ENCODE measurements at places on chromosomes 2 and 18.

- no peak for DNase-seq
These were observed 3.9 kb downstream of the KCNK3 start for GRCh38 chr2:26696351-26696816.

- DNase-seq, result no peak
These were observed 537.6 kb upstream of the CDH2 start for GRCh38 chr18:28714498-28714897.

DNA sequence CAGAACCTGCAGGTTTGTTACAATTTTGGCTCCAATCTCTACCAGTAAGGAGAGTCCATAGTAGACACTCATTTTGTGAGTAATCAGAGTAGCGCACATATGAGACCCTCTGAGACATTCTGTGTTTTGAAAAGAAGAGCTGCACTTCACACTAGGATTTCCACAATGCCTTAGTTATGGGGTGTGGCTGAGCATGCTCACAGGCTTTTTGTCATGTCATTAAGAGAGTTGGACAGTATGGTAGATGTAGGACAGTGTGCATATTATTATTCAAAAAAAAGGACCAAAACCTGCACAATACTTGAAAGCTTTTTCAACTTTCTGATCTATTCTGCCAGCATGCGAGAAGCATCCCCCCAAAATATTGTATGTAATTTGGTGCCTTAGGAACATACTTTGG lies 24.9 kb upstream of the TRIM43B start:
- DNase-seq, result no peak

GRCh38 chr2:181573140-181573736 lies 83.7 kb downstream of the CERKL start:
- no peak for DNase-seq

GRCh38 chr18:36636237-36636817 lies 192.5 kb downstream of the TPGS2 start:
- DNase-seq, result no peak

DNA sequence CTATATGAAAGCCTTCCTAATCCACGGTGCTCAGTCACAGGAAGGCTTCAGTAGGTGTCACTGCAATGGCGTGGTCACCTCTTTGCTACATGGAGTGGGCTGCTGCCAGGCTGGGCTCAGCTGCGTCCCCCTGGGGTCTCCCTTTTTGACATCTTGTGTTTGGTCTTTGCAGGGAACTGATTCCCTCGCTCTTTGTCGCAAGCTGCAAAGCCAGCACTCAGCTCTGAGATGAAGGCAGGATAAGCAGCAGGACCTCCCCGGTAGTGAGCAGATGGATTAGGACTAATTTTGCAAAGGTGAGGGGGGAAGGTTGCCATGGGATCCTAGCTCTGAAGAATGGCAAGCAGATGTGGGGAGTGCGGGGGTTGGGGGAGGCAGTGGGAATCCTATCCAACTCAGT lies 173.9 kb upstream of the ARL4C start:
- no peak for DNase-seq

DNA sequence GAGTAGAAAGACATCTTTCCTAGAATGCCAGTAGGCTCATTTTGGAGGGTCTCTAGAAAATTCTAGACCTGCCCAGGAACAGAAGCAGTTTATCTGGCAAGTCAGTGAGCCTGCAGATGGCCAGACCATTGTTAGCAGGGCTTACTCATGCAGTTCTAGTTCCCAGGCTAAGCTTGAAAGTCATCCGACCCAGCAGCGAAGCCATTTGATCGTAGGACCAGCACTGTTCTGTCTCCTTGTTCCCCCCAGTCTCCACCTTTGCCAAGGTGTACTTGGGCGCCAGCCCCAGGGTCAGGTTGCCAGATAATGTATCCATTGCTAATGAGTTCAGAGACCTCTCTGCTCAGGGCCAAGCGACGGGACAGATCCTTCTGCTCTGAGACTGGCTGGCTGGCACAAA lies 70.1 kb downstream of the EPAS1 start:
- no peak for DNase-seq

DNA sequence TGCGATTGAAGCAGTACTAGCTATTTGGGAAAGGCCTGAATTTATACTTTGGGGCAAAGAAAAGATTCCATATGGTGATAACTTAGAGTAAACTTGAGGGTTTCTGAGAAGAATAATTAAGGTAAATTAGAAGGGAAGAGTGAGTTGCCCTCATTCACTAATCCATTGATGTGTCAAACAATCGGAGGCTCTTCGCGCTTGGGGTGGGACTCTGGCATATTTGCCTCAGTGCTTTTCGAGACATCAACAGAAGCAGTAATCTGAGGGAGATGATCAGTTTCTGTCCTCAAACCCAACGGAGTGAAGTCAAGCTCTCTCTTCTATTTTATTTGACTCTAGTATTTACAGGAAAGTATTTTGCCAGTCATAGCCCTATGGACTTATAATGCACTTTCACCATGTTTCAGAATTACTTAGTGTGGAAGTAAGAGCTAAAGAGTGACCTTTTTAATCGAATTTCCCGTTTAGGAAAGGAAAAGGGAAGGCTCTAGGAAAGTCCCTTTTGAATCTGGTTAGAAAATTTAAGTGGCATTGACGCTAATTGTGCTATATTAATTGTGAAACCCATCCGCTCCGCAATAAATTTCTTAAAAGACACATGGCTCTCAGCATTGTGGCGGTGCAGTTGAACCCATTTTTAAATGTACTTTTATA lies 1.3 kb downstream of the RAB10 start:
- DNase-seq, result no peak

- DNase-seq, result no peak
These were observed 26.9 kb upstream of the GLS start for GRCh38 chr2:190853531-190854383.

- DNase-seq, result no peak
These were observed 225.7 kb upstream of the TNP1 start for GRCh38 chr2:217085543-217085942.

DNA sequence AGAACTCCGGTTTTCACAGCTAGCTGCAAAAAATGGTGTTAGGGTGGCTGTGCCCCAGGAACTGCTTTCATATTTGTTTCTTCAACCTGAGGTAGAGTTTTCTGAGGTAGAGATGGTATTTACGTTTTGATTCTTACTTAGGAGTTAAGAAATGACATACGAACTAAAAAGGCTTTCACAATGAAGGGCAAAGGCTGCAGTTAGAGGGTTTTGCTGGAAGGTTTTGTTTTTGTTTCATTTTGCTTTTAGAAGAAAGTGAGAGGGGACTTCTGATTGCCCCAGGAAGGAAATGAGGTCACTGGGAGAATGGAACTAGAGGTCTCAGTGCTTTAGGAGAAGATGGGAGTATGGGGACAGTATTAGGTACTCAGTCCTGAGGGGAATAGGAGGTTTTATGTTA lies 15.5 kb downstream of the CDCA7 start:
- no peak for DNase-seq

DNA sequence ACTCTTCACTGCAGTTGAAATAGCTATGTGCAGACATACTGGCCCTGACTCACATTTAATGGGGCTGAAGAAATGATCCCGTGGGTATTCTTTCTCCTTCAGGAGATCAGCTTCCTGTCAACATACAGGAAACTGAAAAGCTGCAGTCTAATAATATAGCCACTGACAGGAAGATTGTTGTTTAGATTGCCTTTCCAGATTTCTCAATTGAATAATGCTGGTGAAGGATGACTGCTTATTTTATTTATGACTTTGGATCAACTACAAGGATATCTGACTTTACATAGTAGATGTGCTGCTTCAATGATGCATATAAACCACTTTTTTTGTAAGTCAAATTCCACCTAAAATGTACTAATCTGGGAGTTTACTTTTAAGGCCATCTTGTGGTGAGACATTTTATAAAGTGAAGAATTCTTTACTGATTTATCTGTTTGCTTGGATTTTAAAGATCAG lies 93.4 kb upstream of the MAP4K3 start:
- DNase-seq, result no peak

GRCh38 chr2:179825494-179825893 lies 35.9 kb downstream of the ZNF385B start:
- DNase-seq, result no peak

GRCh38 chr2:152046940-152047339 lies 51.9 kb downstream of the CACNB4 start:
- no peak for DNase-seq

DNA sequence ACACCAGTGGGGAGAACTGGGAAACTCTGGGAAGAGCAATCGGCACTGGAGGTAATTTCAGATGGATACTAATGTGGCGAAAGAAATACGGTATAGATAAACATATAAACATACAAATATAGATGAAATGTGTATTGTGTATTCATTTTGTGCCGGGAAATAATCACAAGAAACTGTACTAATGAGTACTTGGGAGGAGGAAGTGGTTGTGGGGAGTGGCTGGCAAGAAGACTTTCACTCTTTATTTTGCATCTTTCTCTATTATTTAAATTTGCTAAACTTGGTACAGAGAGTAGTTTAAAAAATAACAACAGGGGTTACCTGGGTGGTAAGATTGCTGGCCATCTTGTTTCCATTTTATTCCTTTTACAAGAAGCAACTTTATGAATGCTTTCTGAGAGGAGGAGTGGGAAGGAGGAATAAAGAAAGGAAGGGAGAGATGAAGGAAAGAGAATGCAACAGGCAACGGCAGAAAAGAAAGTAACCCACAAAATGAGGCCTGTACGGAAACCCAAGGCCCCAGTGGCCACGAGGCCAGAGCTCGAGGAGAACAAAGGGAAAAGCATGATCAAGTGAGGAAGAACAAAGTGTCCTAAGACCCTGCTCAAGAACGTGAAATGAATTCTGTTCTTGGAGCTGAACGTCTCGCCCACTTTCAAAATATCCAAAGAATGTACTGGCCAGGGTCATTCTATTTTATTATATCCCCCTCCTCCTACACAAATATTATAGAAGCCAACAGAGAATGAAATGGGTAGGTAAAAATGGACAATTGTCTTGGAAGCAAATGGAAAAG lies 45.2 kb downstream of the FAM178B start:
- DNase-seq, result no peak

- no peak for DNase-seq
These were observed 1.3 kb downstream of the STK39 start for GRCh38 chr2:168246072-168246482.

DNA sequence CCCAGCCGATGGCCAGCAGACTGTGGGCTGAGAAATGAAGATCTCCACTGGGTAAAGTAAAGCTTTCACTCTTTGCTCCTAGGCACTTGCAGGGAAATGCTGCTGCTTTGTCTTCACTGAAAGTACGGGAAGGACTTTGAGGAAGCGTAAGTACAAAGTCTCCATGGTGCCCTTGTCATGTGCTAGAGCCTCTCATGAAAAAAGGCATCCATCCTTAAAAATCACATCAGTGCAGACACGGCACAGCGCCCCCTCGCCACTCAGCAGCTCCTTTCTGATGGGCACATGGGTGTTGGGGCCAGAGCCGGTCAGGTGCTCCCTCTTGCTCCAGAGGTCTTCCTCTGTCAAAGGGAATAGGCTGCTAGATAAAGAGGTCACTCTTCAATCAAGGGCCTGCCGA lies 109.0 kb upstream of the STPG4 start:
- no peak for DNase-seq

DNA sequence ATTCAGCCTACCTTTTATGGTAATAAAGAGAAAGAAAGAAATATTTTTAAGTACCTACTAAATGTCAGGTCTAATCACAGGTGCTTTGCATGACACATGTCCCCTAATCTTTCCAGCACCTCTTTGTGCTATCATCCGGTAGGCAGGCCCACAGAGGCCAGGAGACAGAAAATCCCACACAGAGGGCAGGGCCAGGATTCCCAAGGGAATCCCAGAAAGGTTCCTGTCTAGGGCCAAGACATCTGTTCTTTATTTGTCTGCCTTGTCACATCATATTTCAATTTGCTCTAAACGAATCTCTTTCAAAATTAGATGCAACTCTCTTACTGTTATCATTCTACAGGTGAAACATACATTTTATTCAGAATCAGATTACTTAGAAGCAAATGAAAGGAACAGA lies 676.1 kb upstream of the GYPC start:
- no peak for DNase-seq

GRCh38 chr2:147547440-147547839 lies 297.4 kb upstream of the ACVR2A start:
- DNase-seq, result no peak

DNA sequence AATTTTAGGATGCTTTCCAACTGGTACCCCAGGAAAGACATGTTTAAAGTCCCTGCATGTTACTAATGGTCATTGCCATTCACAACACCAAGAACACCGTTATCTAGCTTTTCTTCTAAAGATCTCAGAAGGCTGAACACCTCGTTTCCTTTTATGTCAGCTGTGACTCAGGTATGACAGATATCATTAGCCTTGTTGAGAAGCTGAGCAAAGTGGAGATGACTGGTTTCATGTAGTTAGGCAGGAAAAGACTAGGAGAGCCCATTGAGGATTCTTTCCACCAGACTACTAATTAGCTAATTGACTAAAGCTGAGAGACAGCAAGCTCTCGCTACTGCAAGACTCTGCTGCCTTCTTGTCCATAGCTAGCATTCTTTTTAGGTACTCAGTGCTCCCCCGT lies 32.0 kb upstream of the ARL5A start:
- no peak for DNase-seq

DNA sequence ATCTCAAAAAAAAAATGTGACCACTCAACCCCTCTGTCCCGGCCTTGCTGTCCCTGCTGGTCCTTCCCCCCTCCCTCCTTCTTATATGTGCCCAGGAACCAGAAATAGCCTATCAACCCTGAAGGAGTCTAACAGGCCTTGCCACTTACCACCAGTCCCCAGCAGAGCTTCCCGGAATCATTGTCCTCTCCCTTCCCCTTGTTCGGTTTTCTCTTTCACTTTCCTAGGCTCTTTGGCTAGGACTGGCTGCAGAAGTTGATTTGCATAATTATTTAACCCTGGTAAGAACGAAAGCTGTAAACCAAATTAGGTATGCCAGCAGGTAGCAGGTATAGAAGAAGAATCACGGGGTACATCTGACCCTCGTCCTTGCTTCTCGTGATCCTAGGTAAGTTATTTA lies 72.6 kb upstream of the ZNF532 start:
- DNase-seq, result no peak

- DNase-seq, result no peak
These were observed 78.1 kb downstream of the SPHKAP start for GRCh38 chr2:228103379-228103778.

GRCh38 chr2:225999692-226000091 lies 600.2 kb downstream of the NYAP2 start:
- no peak for DNase-seq

- DNase-seq, result no peak
These were observed 26.9 kb downstream of the CELF4 start for GRCh38 chr18:37538526-37539205.

DNA sequence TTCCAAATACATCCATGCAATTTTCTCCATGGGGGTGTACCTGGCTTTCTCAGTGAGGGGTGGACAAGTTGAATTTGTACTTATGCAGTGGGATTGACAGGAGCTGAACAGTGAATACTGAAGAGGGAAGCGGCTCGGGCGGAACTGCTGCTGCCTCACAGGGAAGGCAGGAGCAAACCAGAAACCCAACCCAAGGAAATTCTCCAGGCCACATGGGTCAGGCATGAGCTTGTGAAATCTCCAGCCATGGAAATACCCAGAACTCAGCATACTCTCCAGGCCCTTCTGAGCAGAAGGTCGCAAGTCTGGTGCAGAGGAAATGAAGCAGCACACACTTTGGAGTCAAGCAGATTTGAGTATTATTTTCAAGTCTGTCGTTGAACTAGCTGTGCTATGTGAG lies 26.5 kb upstream of the INO80C start:
- DNase-seq, result no peak

- no peak for DNase-seq
These were observed 660 bp upstream of the MBP start for GRCh38 chr18:77133051-77133834.

All from NCI-H187 treated with DMSO at 0.1 percent for 48 hours (cell line).